ENCODE measurements at places on chromosomes 7 and 10. TPM values are rescaled to one million over a fixed set of nuclear protein-coding genes. Genes with fewer than 3 reads are reported as not detected.

GRCh38 chr10:131485732-131486131, 174.2 kb upstream of the TCERG1L start:
- no peaks in the 10 kb centered on the region for H3K4me1 ChIP-seq
- H3K36me3 ChIP-seq = no peaks in the 10 kb centered on the region
- DNase-seq = no peak
- no peak overlapping the region for H3K4me3 ChIP-seq
- H3K27ac ChIP-seq = no peak overlapping the region

DNA sequence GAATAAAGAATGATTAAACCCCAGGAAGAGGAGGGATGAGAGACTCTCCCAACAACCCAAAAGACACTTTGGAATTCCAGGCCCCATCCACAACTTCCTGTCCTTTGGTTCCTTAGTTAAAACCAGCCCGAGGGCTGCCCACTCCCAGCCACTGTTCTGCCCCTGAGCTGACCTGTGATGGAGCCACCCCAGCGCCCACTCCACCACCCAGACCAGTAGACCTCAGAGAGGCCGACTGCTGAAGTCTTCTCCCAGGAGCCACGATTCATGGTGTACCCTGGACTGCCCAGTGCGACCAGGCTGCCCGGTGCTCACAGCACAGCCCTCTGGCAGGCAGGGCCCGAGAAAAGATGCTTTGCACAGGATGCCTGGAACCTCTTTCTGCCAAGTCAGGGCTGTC, 6.7 kb downstream of the VSTM4 start:
- H3K4me1 ChIP-seq = no peaks in the 10 kb centered on the region
- no peak for DNase-seq
- H3K27ac ChIP-seq = no peak overlapping the region

DNA sequence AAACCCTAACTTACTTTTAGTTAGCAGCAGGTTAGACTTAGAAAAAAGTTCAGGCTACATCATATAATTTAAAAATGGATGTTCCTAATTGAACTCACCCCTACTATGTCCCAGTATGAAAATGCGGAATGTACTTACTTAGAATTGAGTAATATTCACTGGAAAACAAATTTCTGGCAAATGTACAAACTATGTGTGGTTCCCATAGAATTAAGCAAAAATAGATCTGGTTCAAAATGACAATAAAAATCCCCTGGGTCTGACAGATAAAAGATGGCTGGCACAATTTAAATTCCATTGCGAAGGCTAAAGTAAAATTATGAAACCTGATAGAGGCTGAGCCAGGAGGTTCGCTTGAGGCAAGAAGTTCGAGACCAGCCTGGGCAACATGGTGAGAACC, 42.4 kb upstream of the PRKAR2B start:
- no peak for DNase-seq
- H3K36me3 ChIP-seq = no peaks in the 10 kb centered on the region
- no peak overlapping the region for H3K4me3 ChIP-seq
- H3K27ac ChIP-seq = no peak overlapping the region
- no peaks in the 10 kb centered on the region for H3K4me1 ChIP-seq

DNA sequence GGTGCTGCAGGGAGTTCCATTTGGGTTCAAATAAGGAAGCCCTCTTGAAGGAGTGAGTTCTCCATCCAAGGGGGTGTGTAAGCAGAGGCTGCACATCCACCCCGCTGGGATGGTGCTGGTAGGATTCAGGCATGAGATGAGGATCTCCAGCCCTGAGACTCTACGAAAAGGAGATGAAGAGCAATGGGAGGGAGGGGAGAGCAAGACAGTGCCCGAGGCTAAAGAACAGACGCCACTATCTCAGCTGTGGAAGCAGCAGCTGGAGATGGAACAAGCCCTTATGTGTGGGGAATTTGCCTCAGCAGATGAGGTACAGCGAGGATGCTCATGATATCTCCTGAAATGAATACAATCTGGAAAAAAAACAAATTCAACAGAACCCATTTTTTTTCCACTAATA, 28.1 kb upstream of the MYL10 start:
- H3K4me3 ChIP-seq = no peak overlapping the region
- H3K27ac ChIP-seq = no peak overlapping the region
- DNase-seq = no peak
- H3K4me1 ChIP-seq = no peaks in the 10 kb centered on the region
- no peaks in the 10 kb centered on the region for H3K36me3 ChIP-seq

DNA sequence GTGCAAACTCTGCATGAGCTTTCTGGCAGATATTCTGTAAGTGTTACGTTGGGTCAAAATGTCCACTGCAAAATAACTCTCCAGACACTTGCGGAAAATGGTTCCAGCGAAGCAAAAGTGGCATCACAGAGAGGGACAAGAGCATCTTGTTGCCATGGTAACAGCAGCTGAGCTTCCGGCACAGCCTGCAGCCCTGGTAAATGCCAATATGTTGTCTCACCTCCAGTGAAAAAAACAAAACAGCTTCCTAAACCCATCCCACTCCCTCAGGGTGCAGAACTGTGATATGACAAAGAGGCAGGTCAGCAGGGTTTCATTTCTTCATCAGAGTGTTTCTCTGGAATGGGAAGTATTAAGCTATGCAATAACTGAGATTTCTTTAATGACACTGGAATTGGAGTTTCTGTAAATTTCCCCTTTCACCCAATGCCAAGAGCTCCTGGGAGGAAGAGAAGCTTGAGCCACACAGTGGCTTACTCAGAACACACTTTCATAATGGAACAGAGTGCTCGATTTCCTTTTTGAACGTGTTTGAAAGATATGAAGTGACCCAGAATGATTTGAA, 65.6 kb downstream of the FOXI2 start:
- peaks cover 20% of the 10 kb centered on the region for H3K27me3 ChIP-seq
- H3K27ac ChIP-seq = no peak overlapping the region
- no peaks in the 10 kb centered on the region for H3K36me3 ChIP-seq
- no peak overlapping the region for H3K4me3 ChIP-seq
- no peak for DNase-seq

DNA sequence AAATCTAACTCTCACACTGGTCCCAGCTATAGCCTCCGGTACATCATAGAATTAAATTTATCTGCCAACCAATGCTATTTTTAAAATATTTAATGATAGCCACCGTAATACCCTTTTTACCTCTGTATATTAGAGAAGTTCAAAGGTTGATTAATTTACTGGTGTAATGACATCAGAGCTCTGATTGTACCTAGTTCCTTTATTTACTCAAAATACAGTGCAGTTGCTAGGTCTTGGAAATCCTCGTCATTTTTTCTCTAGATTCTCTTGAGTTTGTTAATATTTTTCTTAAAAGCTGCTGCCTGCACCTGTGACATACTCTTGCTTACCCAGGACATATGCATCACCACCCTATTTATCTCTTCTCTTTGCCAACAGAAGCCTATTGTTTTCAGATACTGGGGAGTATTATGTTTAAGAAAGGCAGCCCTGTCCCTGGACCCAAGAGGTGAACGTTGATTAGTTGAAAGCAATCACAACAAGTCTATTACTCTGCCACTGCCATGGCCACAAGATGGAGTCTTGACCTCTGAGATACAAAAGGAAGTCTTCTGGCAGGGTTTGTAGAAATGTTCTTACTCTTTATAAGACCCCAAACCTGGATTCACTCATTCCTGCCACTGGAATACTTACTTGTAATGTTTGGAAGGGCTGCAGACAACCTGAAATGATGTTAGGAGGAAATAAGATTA, 25.6 kb upstream of the TMEM26 start:
- peak overlapping the region; percentile 18 for H3K27ac ChIP-seq
- peaks cover 6% of the 10 kb centered on the region for H3K4me1 ChIP-seq
- no peaks in the 10 kb centered on the region for H3K36me3 ChIP-seq
- no peak for DNase-seq

- no peaks in the 10 kb centered on the region for H3K36me3 ChIP-seq
- peaks cover 67% of the 10 kb centered on the region for H3K4me1 ChIP-seq
- H3K27me3 ChIP-seq = no peaks in the 10 kb centered on the region
- no peak for DNase-seq
- no peak overlapping the region for H3K4me3 ChIP-seq
Observed at GRCh38 chr7:47587351-47587750, 5.4 kb upstream of the TNS3 start.

GRCh38 chr10:117754770-117755658, 212.5 kb downstream of the EMX2 start:
- no peaks in the 10 kb centered on the region for H3K4me1 ChIP-seq
- no peak overlapping the region for H3K27ac ChIP-seq
- peaks cover 2% of the 10 kb centered on the region for H3K27me3 ChIP-seq
- no peak for DNase-seq
- no peaks in the 10 kb centered on the region for H3K36me3 ChIP-seq

- no peak for DNase-seq
- H3K27ac ChIP-seq = no peak overlapping the region
- no peaks in the 10 kb centered on the region for H3K36me3 ChIP-seq
- H3K4me1 ChIP-seq = no peaks in the 10 kb centered on the region
- H3K4me3 ChIP-seq = no peak overlapping the region
Observed at GRCh38 chr10:97977673-97978072, 52.7 kb downstream of the CRTAC1 start.

- no peak overlapping the region for H3K4me3 ChIP-seq
- DNase-seq = no peak
- no peaks in the 10 kb centered on the region for H3K4me1 ChIP-seq
- H3K27me3 ChIP-seq = no peaks in the 10 kb centered on the region
Observed at GRCh38 chr7:5699467-5700384, 81.7 kb downstream of the RNF216 start.

DNA sequence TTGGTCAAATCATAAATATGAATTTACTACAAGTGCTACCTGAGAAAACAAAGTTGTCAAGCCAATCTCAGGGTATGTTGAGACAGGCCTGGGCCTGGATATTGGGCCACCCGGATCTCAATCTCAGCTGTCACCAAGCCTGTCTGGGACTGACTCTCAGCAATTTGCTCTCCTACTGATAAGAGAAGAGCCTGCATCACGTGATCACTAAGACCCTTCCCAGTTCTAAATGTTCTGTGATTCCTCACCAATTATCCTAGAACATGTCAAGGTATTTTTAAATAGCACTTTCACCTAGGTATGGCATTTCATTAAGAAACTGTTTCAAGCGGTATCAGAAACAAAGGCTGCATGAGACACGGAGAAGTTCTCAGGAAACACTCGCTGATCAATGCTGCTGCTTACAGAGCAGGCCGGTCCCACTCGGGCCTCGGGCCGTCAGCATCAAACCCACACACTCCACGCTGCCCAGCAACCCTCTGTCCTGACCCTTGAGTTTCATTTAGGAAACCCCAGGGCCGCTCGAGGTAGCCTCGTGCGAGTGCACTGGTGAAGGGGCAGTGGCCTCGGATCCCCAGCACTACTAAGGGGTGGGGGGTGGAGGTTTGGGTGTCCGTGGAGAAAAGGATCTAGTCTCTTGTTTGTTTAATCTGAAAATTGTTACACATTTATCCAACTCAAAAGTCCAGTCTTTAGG, 4.1 kb downstream of the KLF6 start:
- peaks cover 38% of the 10 kb centered on the region for H3K36me3 ChIP-seq
- H3K27me3 ChIP-seq = no peaks in the 10 kb centered on the region
- H3K4me1 ChIP-seq = peaks cover 31% of the 10 kb centered on the region
- H3K27ac ChIP-seq = peak overlapping the region; percentile 100
- no peak for DNase-seq

- no peaks in the 10 kb centered on the region for H3K27me3 ChIP-seq
- no peak for DNase-seq
- peaks cover 13% of the 10 kb centered on the region for H3K4me1 ChIP-seq
- no peak overlapping the region for H3K4me3 ChIP-seq
- H3K27ac ChIP-seq = no peak overlapping the region
Observed at GRCh38 chr10:124611738-124612137, 132.4 kb downstream of the FAM53B start.

DNA sequence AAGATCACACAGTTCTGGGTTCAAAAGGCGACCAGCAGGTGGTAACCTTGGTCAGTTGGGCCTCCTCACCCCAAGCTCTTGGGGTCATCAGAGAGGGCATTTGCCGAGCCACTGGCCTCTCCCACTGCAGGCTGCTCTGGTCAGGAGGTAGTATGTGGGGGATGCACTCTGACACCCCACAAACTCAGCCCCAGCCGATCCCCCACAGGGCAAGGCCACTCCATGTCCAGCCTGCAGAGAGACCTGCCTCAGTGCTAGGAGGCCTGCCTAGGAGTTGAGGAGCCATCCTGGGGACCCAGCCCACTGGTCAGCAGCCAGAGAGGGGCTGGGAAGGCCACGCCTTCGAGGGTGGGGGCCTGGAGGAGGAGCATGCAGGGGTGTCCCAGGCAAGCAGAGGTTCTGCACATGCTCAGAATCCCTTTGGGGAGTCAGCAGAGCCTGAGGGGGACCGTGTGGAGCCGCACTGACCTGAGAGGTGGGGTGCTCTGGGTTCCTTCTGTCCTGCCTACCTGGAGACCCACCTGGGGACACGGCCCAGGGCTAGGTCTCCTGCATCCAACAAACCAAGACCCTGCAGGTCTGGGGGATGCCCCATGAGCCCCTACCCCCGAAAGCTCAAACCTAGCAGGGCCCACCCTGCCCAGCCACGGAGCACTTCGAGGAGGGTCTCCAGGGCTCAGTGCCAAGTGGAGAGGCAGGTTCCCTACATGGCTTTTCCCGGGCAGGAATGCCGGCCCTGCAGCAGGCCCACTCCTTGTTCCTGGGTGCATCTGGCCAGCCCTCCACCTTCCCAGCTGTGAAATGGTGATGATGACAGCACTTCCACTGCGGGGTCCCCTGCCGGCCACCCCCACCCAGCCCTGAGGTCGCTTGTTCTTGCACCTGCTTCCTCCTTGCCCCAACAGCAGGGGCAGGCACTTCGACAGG, 58.5 kb downstream of the RASGEF1A start:
- no peaks in the 10 kb centered on the region for H3K36me3 ChIP-seq
- no peaks in the 10 kb centered on the region for H3K27me3 ChIP-seq
- no peak overlapping the region for H3K27ac ChIP-seq
- no peak overlapping the region for H3K4me3 ChIP-seq

DNA sequence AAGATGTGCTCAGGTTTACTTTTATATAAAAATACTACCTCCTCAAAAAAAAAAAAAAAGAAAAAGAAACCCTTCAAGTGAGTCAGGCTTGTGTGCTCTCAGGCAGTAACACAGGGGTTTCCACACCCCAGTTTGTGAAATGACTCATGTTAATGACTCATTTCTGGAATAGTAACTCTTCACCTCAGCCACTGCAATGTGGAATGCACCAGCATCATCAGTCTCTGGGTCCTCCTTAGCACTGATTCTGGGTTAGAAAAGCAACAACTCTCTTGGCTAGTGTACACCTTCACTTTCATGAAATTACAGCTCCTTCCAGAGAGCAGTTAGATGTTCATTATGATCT, 110.6 kb downstream of the EMX2 start:
- DNase-seq = peak; percentile 15
- H3K27me3 ChIP-seq = no peaks in the 10 kb centered on the region
- H3K4me3 ChIP-seq = no peak overlapping the region

Gene PLAC9
- total RNA-seq = not detected

Gene ZNF467
- total RNA-seq = 18.1 TPM

Gene FOXI2
- total RNA-seq = not detected

Gene PITX3
- 0.49 TPM for total RNA-seq

Gene MARCHF5
- 66.2 TPM for total RNA-seq

Gene ITIH5
- total RNA-seq = not detected

Gene OR2A12
- total RNA-seq = not detected

Gene ZDHHC6
- total RNA-seq = 40.3 TPM

All from Panc1 (cell line).